ENCODE measurements at places on chromosomes 7 and 10.

DNA sequence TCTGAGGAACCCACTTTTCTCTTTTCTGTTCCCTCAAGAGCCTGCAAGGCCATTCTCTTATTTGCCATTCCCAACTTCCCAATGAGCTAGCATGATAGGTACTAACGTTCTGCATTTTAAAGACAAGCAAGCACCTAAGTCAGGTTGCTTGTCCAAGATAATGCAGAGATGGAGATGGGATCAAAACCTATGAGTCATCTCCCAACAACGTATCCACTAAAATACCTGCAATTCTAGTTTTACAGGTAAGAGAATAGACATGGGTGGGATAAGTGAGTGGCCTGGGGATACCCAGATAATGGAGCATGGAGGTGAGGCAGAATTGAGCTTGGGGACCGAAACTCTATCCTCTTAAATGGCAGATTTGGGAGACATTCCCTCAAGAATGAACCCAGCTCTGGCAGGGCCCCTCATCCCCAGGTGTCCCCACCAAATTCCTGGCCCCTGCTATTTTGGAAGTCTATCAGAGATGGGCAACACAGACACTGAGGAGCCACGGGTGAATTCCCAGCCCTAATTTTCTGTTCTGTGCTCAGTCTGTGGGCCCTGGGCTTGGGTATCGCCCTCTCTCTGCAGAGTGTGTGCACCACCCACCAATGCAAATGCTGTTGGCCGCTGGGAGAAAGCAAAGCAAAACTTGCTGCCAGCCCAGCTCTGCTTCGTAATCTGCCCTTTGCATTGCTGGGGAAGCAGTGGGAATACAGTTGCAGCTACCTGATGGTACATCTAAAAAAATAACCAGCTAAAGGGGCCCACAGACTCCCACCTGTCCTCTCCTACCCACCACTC lies 98.3 kb downstream of the KCNMA1 start:
- DNase-seq: no peak

- no peak for DNase-seq
These were observed 66.9 kb upstream of the SLC25A13 start for GRCh38 chr7:96388620-96389383.

GRCh38 chr7:54186336-54186735 lies 355.8 kb upstream of the VSTM2A start:
- DNase-seq: no peak

DNA sequence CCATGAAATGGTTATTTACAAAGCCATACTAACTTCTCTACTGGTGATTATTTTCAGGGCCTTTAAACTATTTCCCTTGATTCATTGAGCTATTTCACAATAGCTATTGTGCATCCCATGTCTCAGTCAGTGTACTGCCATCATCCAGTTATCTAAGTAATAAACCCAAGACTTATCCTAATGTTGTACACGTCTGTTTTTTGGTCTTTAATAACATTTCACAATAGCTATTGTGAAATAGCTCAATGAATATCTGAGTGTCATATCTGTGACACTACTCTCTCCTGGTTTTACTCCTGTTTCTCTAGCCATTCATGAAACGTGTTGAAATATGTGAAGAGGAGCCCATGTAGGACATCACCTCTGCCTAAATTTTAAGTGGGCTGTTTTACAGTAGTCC lies 36.5 kb upstream of the TMEM140 start:
- no peak for DNase-seq

DNA sequence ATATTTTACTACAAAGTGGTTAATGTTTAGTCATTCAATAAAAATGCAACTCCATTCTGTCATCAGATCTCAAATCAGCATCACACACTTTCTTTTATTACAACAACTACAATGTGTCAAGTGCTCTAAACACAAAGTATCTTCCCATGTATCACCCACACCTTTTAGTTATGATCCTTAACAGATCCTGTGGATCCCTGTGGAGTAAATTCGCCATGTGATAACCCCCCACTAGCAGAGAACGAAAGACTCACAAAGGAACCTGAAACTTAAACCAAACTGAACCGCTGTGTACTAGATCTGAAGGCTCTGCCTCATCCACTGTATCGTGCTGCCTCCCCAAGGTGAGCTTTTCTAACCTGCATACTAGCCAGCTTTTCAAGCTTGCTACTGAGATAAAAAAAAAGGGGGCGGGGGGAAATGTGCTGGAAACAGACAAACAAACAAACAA lies 1.7 kb downstream of the DPY19L1 start:
- no peak for DNase-seq

DNA sequence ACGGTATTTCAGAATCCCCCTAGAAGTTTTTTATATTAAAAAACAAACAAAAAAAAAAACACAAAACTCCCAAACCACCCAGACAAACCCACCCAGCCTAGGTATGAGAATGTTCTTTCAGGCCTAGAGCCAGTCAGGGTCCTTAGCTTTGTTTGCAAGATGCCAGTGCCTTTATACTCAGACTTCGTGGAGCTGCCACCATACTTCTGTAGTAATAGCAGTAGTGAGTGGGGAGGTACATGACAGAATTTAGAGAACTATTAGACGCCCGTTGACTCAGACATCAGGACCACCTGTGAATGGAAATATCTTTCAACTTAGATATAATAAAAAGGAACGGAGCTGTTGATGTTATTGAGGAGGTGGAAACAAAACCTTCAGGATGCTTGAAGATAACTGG lies 138.2 kb upstream of the MKLN1 start:
- no peak for DNase-seq

DNA sequence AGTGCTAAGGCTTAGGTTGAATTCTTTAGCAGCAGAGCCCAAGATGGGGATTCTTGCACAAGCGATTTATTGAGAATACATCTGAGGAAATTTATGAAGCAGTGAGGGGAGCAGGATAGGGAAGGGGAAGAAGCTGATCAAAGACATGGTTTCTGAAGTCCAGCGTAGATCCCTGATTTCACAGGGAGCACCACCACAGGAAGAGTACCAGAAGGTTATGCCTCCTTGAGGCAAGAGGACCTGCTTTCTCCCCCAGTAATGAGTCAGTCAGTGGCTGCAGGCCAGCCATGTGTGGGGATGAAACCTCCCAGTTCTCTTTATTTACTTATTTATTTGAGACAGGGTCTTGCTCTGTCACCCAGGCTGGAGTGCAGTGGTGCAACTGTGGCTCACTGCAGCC lies 35.0 kb upstream of the CBLL1 start:
- DNase-seq: no peak

DNA sequence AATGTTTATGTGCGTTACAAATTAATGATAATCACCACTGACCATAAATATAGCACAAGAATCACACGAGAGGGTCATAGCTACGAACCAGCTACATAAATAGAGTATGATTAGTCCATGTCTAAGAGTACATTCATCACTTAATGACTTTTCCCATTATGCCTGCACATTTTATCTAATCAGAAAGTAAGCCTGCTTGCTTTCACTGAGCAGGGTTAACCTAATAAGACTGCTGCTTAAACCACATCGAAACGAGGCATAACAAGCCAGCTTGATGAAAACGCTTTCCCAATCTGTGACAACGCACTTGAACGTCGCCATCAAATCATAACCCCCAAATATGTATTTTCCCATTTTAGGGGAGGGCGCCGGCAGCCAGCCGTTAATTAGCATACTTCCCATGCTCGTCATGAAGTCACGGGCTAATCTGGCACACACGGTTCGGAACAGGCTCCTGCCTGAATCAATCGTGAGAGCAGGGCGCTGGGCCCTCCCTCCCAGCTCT lies 71.5 kb downstream of the EBF3 start:
- DNase-seq: no peak

- DNase-seq: no peak
These were observed 143.3 kb downstream of the KCNMA1 start for GRCh38 chr10:77494327-77494726.

GRCh38 chr7:69654849-69655707 lies 56.8 kb downstream of the AUTS2 start:
- DNase-seq: no peak

- DNase-seq: no peak
These were observed 750.7 kb upstream of the PHF14 start for GRCh38 chr7:10222976-10223375.

GRCh38 chr7:92806496-92806895 lies 29.9 kb downstream of the CDK6 start:
- DNase-seq: no peak

GRCh38 chr7:133115596-133115995 lies 33.7 kb upstream of the CHCHD3 start:
- no peak for DNase-seq

- no peak for DNase-seq
These were observed 13.9 kb upstream of the TBRG4 start for GRCh38 chr7:45125193-45125904.

DNA sequence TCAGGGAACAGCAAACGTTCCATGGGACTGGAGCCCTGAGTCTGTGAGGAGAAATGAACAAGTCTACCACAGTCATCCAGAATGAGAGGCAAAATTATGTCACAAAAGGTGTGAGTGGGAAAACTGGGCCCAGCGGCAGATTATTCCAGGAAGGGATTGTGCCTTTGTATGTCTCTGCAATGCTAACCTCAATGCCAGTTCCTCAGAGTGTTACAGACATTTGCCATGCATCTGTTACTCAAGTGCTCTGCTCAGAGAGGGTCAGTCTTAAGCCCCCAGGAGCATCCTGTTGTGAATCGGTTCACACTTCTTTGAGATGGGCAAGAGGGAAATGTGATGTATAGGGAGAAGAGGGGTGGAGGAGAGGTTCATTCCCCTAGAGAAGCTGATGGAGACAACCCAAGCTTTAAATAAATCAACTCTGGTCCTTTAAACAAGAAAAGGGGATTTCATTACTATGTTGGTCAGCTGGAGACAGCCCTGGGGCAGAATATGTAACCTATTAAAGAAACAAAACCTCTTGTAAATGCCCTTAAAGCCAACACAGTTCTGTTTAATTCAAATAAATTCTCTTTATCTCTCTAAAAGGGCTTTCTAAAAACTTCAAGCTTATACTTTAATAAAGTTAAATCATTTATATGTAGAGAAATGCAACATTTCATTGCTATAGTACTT lies 85.9 kb upstream of the GRB10 start:
- DNase-seq: no peak

- DNase-seq: no peak
These were observed 331.5 kb downstream of the PTEN start for GRCh38 chr10:88194961-88195367.
